ENCODE measurements at places on chromosomes 11 and 22.

- DNase-seq: no peak
Observed at GRCh38 chr11:89347071-89347470, 144.1 kb downstream of the NOX4 start.

- DNase-seq: no peak
Observed at GRCh38 chr22:25869771-25870170, 127.8 kb downstream of the MYO18B start.

DNA sequence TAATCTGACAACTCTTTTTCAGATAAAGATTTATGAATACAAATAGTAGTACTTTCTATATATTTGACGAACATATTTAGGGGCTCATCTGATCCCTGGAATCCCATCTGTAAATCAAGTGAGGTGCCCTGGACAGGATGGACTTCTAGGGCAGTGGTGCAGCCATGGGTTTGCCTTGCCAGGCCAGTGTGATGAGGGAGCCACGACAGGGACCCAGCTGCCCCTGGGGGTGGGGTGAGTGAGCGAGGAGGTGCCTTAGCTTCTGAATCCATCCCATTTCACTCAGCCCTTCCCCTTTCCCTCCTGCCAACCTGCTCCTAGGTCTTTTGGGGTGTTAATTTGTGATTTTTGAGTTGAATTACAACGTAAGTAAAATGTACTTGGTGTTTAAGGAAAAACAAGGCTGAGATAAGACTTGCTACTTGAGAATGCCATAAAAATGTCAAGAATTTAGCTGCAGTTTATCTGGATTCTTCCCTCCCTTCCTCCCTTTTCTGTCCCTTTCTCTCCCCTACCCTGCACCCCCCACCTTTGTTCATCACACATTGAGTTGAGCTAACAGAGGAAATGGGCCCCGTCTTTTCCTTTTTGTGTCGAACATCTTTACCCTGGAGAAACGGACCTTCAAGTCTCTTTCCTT is 60.8 kb downstream of the PPFIBP2 start:
- DNase-seq: no peak

GRCh38 chr22:22682807-22683667 is 38.6 kb downstream of the GGTLC2 start:
- no peak for DNase-seq

DNA sequence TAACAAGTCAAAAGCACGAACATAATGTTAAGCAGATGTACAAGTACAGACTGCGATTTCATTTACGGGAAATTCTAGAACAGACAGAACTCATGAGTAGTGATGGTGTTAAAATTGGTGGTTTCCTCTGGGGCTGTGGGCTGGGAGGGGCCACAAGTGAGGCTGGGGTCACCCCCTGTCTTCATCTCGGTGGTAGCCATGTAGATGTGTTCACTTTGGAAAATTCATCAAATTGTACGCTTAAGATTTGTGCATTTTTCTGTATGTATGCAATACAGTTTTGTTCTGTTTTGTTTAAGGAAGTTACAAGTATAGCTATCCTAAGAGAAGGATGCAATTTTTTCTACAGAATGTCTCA is 504 bp upstream of the ASCC2 start:
- no peak for DNase-seq

GRCh38 chr22:36144886-36145541 is 15.5 kb downstream of the APOL3 start:
- DNase-seq: peak; percentile 45

- DNase-seq: no peak
Observed at GRCh38 chr11:103806130-103806895, 230.1 kb upstream of the DDI1 start.

DNA sequence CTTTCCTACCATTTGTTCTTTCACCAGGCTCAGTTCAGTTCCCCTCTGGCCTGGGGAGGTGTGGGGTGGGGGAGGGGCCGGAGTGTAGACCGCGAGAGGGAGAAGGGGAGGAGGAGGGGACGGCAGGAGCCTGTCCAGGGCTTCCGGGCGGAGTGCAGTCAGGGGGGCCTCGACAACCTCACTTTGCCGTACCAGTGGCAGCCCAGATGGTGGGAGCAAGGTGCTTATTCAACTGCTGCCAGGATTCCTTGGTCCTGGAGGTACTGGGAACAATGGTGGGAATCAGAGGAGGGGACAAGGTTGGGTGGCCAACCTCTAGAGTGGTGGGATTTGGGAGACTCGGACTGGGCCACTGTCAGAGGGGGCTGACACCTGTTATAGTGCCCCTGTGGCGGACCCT is 1.2 kb downstream of the BACE1 start:
- DNase-seq: no peak

- no peak for DNase-seq
Observed at GRCh38 chr11:11157185-11157584, 195.9 kb downstream of the CSNK2A3 start.

- no peak for DNase-seq
Observed at GRCh38 chr11:88012456-88012855, 162.8 kb downstream of the RAB38 start.

DNA sequence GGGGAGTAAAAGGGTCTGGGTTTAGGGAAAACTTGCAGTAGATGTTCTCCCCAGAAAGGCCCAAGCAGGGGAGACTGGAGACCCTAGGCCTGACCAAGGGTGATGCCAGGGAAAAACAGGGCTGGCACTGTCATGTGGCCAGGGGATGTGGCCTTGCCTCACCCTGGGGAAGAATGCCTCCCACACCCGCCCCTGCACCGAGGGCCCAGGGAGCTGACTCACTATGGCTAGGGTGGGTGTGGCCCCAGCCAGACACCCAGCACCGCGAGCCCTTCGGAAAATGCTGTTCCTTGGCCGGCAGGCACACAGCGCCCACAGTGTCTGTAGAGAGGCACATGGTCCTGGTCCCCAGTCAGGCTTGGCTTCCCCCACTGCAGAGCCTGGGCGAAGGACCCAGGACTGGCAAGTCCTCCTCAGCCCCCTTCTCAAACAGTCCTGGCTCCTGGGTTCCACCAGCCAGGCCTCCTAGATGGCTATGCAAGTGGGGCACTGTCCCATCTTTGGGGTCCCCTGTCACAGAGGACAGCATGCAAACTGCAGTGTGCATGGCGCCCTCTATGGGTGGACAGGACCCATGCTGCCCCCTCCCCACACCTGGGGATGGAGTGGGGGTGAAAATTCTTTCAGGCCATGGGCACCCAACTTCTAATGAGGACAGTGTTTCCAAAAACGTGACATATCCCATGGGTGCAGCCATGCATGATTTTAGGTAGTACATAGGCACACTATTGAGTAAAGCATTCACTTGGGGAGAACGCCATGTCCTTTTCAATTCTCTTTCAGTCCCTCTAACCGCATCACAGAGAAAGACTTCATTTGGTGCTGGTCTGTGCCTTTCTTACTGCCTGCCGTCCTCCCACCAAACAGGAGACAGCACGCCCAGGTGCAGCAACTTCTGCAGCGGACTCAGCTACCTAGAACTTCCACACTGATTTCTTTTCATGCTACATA is 15.2 kb downstream of the TMPRSS5 start:
- no peak for DNase-seq
